ENCODE measurements at places on chromosomes 16 and 17. TPM values are rescaled to one million over a fixed set of nuclear protein-coding genes. Genes with fewer than 3 reads are reported as not detected.

Gene MT1G
- total RNA-seq: not detected

Gene SMPD3
- under 0.01 TPM for total RNA-seq

Gene AGRP
- not detected for total RNA-seq

Gene KRT31
- total RNA-seq: not detected

Gene SP6
- total RNA-seq: 0.65 TPM

Gene PDK2
- 13.3 TPM for total RNA-seq

Gene CHTF8
- 62.3 TPM for total RNA-seq

Gene TBC1D28
- not detected for total RNA-seq

Gene MILR1
- total RNA-seq: 0.60 TPM

Gene MIF4GD
- total RNA-seq: 7.4 TPM

Gene TNFRSF17
- total RNA-seq: not detected

Gene CDH5
- 312 TPM for total RNA-seq

Gene RAPGEFL1
- 0.87 TPM for total RNA-seq

Gene FADS6
- total RNA-seq: not detected

Gene CASKIN1
- total RNA-seq: under 0.01 TPM

Gene UTS2R
- total RNA-seq: not detected

Gene PIRT
- not detected for total RNA-seq

Gene RNF222
- total RNA-seq: under 0.01 TPM

Gene DNAAF1
- under 0.01 TPM for total RNA-seq

Gene CHST5
- total RNA-seq: not detected

Gene KRT36
- total RNA-seq: not detected

Gene CPNE7
- total RNA-seq: 3.5 TPM

Gene ASGR1
- 28.8 TPM for total RNA-seq

Gene TMEM92
- total RNA-seq: not detected

Gene JUP
- 216 TPM for total RNA-seq

Gene CIAPIN1
- 60.9 TPM for total RNA-seq

Gene SNX20
- 0.20 TPM for total RNA-seq

Gene TSNAXIP1
- total RNA-seq: 0.22 TPM
